ENCODE measurements at places on chromosomes 11 and 22.

GRCh38 chr11:15641271-15642045, 526.7 kb downstream of the INSC start:
- DNase-seq: no peak

- no peak for DNase-seq
Measured at GRCh38 chr11:116352881-116353280, 419.9 kb downstream of the BUD13 start.

GRCh38 chr22:27724157-27724556, 77.4 kb downstream of the MN1 start:
- DNase-seq: no peak

DNA sequence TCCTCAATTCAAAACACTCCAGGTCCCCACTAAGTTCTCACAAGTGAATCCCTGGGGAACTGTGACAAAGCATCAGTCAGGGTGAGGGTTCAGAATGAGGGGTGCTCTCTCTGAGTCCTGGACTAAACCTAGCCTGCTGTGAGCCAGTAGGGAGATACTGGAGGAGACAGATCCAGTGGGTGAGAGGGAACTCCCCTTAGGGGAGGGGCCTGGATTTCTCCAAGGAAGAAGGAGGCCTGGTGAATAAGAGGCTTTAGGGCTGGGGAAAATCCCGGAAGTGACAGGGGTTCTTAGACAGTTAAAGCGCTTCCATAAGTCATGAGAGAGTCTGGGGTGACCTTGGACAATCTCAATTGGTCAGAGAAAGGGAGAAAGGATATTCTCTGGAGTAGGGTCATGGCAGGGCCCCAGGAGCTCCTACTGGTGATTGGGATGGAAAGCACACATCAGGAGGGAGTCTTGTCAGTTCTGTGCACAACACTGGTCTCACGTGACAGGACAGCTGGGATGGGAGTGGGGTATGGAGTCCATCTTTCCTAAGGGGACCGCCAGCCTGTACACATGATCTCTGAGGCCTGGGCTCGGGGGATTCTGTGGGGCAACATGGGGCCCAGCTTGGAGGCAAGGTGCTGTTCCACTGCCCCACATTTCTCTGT, 1.5 kb downstream of the TBC1D10A start:
- no peak for DNase-seq

GRCh38 chr11:68016161-68016903, 6.2 kb downstream of the ALDH3B1 start:
- no peak for DNase-seq

DNA sequence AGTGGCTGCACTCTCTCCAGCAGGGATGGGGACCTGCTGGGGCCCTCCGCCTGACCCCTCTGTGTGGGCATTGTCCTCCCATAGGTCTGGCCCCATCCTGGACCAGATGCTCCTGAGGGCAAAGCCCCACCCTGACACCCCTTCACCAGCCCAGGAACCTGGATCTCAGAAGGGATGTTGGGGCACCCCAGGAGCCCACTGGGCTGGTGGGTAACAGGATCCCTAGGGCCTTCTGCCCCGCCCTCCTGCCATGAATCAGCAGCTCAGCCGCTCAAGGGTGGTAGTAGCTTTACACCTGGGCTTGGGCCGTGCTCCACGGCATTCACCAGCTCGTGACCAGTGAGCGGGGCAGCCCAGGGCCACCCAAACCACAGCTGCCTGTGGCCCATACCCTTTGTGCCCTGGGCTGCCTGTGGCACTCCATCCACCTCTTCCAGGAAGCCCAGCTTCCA, 1.0 kb upstream of the MAPK12 start:
- no peak for DNase-seq

DNA sequence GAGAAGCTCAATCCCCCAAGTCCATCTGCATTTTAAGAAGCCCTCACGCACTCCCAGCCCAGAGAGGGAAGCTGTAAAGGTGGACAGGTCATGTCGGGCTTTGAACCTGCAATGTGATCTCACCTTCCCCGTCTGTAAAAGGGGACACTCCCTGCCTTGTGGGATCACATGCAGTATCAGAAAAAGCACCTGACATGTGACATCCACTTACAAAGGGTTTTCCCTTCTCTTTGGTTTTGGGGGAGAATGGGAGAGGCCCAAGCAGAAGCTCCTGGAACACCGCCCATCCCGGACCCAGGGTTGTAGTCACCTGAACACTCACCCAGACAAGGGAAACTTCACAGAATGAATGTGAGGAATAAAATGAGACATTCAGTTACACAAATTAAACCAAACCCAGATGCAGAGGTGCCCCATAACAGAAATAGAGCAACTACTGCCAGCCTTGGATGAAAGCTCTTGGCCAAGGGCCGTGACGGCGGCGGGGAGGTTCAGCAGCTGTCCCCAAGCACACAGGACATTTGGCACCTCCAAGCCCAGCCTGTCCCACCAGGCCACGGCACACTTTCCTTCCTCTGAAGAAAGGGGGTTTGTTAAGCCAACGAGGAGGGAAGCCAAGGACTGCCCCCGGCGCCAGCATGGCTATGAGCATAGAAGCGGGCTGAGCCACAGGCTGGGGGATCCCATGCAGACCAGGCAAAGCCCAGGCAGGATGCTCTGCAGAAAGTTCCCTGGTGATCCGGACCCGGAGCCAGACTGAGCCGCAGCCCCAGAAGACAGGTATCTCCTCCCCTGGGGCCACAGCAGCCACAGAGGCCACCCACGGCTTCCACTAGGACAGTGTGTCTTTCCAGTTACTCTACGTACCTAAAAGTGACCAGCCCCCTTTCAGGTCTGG, 3.8 kb downstream of the BID start:
- DNase-seq: no peak

GRCh38 chr11:17102462-17102861, 25.0 kb upstream of the RPS13 start:
- no peak for DNase-seq

GRCh38 chr22:47291565-47292495, 529.4 kb downstream of the TBC1D22A start:
- DNase-seq: no peak

GRCh38 chr22:37260901-37261336, 16.9 kb upstream of the RAC2 start:
- no peak for DNase-seq

- no peak for DNase-seq
Measured at GRCh38 chr11:119663279-119663678, 65.7 kb downstream of the NECTIN1 start.

- DNase-seq: no peak
Measured at GRCh38 chr11:67079065-67079705, 22.5 kb downstream of the RHOD start.

DNA sequence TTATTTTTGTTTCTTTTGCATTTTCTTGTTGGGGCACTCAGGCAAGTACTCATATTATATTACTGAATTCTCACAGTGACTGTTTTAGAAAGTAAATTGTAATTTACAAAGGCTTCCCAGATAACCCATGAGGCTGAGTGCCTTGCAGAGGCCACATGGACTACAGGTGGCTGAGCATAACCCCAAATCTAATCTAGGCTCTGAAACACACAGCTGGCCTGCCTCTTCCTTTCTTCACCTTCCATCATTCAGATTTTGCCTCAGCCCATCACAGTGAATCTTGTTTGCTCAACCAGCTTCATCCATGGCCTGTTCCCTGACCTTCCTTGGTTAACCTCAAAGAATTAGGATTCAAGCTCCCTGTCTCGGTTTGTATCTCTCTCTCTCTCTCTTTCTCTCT, 78.5 kb upstream of the PRDM11 start:
- no peak for DNase-seq

DNA sequence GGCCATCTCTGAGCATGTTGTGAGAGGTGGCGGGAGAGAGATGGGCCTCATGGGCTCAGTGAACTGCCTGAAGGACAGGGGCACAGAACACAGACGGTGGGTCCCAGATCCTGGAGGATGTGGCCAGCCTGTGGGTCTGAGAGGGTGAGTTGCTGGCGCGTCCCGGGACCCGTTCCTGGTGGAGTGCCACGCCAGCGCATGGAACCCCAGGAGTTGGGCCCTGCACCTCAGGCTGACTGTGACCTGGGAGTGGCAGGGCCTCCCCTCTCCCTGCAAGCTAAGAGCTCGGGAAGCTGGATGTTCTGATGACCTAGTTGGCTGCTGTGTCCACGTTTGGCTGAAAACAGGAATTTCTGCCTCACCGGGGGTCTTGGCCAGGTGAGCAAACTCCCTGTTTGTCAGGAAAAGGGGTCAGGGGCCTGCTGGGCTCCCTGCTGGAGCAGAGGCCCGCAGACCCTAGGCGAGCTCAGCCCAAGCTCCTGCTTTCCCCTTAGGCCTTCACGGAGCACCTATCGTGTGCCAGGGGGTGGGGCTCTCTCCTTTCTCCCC, 15.0 kb downstream of the LRRC32 start:
- DNase-seq: no peak

- DNase-seq: no peak
Measured at GRCh38 chr22:28229566-28230485, 310.8 kb upstream of the PITPNB start.

- no peak for DNase-seq
Measured at GRCh38 chr11:108654994-108655631, 9.8 kb upstream of the DDX10 start.

GRCh38 chr22:30885001-30885366, 83.6 kb downstream of the MORC2 start:
- DNase-seq: no peak

DNA sequence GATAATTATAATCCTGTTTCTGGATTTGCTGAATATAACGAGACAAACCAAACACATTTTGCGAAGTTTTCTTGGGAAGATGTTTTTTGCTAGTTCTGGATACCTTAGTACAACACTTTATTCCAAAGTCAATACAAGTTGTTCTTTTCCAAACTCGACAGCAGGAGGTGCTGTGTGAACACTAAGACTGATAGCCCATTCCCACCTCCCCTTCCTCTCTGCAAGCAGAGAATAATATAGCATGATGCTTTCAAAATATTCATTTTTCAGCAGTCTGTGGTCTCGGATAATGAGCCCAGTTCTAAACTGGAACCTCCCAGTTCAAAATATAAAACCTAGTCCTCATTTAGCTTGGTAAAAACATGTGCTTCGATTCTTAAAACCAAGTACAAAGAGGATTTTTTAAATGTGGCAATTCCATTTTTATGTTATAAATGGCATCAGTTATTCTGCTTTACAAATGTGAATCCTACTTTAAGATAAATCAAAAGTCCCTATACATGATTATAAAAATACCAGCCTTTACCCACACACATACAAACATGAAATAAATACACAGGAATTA, 129.1 kb downstream of the DCDC1 start:
- no peak for DNase-seq
